Lung microvascular endothelial cell (primary cell): ENCODE measurements at places on chromosomes 1 and 21. TPM values are rescaled to one million over a fixed set of nuclear protein-coding genes. Genes with fewer than 3 reads are reported as not detected.

The SPATA46 gene
- not detected in 2 replicates for total RNA-seq

The CASQ1 gene
- not detected in 2 replicates for total RNA-seq

The PADI4 gene
- not detected in 2 replicates for total RNA-seq

The AK5 gene
- 20.9 and 21.2 TPM in 2 replicates for total RNA-seq

The TCP10L gene
- total RNA-seq = 0.20 and 0.44 TPM in 2 replicates

The HTR6 gene
- not detected in 2 replicates for total RNA-seq

The RAP1GAP gene
- under 0.01 TPM in 2 replicates for total RNA-seq

The NCMAP gene
- not detected in 2 replicates for total RNA-seq

- no peak for DNase-seq
Measured at GRCh38 chr1:184408580-184408979, 21.8 kb downstream of the C1orf21 start.

GRCh38 chr1:88523854-88524528 lies 160.1 kb upstream of the PKN2 start:
- DNase-seq = no peak

GRCh38 chr1:116842654-116843053 lies 67.1 kb upstream of the PTGFRN start:
- DNase-seq = peak; percentile 28

GRCh38 chr1:60133848-60134247 lies 60.3 kb upstream of the C1orf87 start:
- peak; percentile 27 for DNase-seq

GRCh38 chr1:196960854-196961253 lies 16.5 kb upstream of the CFHR5 start:
- DNase-seq = no peak

GRCh38 chr1:30320581-30320890 lies 402.8 kb downstream of the MATN1 start:
- DNase-seq = no peak

GRCh38 chr1:177053648-177054047 lies 110.9 kb downstream of the ASTN1 start:
- no peak for DNase-seq

DNA sequence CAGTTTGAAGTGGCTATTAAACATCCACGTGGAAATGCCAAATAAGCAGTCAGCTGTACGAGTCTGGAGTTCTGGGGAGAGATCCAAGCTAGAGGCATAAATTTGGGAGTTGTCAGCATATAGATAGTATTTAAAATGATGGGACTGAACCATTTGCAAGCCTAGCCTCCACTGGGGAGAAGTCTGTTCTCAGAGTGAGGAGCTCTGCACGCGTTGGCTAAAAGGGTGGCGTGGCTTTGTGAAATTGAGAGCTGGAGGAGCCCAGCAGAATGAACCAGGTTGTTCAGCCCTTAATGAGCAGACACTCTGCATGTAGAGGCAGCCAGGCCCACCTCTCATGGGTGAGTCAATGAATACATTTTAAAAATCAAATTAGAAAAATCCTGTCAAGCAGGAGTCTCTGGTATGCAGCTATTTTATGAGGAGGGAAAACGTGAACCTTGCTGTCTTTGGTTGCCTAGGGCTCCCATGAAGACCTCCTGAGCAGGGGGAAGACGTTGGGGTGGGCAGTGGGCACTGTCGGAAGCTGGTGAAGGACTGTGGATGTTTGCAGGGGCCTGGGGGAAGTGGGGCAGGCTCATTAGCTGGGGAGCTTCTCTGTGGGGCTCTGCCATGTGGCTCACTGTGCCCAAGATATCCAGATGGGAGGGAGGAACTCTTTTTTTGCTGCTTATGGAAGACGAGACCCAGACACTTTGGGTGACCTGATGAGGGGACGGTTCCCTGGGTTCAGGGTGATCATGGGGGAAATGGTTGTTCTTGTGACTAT lies 18.8 kb downstream of the TMCC2 start:
- DNase-seq = no peak

DNA sequence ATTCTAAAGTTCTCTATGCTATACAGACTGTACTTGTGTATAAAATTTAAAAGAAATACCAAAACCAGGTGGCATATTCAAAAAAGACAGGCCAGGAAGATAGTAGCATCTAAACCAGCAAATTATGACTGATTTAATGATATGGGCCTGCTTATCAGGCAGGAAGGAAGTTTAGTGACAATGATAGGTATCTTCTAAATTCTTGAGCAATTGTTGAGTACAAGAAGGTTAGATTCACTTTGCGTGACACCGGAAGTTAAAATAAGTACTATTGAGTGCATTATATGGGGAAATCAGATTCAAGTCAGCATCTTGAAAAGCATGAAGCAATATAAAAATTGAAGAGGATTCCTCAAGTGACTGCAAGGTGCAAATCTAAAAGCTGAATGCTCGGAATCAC lies 186.8 kb upstream of the RGS18 start:
- DNase-seq = no peak

GRCh38 chr1:237736372-237737029 lies 154.2 kb downstream of the ZP4 start:
- DNase-seq = no peak

- no peak for DNase-seq
Measured at GRCh38 chr1:216562383-216562782, 139.1 kb upstream of the USH2A start.

DNA sequence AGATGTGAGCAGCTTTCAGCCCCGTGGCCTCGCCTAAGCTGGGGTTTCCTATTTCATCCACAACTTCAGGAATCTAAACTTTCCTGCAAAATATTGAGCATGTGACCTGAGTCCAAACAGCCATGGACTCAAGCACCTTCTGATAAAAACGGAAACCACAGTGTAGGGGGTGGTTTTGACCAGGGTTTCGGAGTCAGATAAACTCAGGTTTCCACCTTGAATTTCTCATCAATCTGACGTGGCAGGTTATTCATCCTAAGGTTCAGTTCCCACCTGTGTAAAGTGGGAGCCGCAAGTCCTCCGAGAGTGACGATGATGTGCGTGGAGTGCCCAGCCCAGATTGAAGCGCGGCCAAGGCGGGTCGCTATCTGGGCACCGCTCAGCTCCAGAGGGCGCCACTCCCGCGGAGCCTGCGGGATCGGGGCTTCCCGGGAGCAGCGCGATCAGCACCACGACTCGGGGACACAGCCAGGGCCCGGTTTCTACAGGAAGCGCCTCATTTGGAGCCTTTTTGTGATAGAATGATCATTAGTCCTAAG lies 871 bp upstream of the ETS2 start:
- peak; percentile 70 for DNase-seq

GRCh38 chr1:117096951-117097408 lies 24.6 kb downstream of the TRIM45 start:
- DNase-seq = no peak

- peak; percentile 47 for DNase-seq
Measured at GRCh38 chr1:160070243-160071163, 543 bp upstream of the KCNJ10 start.

DNA sequence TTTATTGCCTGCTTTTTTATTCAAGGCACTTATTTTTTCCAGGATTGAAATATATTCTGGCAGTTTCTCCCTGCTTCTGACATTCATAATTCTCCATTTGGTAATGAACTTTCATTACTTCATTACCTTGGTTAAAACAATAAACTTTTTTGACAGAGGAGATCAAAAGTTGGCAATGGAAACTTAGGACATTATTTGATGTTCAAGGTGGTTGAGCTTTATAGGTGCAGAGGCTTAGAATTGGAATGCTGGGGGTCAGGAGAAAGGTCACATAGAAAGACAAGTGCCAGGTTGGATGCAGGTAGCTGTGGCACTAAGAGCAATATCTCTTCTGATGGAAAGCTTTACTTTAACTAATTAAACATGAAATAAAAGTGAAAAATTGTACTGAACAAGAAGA lies 152.4 kb downstream of the SPATA46 start:
- DNase-seq = no peak

DNA sequence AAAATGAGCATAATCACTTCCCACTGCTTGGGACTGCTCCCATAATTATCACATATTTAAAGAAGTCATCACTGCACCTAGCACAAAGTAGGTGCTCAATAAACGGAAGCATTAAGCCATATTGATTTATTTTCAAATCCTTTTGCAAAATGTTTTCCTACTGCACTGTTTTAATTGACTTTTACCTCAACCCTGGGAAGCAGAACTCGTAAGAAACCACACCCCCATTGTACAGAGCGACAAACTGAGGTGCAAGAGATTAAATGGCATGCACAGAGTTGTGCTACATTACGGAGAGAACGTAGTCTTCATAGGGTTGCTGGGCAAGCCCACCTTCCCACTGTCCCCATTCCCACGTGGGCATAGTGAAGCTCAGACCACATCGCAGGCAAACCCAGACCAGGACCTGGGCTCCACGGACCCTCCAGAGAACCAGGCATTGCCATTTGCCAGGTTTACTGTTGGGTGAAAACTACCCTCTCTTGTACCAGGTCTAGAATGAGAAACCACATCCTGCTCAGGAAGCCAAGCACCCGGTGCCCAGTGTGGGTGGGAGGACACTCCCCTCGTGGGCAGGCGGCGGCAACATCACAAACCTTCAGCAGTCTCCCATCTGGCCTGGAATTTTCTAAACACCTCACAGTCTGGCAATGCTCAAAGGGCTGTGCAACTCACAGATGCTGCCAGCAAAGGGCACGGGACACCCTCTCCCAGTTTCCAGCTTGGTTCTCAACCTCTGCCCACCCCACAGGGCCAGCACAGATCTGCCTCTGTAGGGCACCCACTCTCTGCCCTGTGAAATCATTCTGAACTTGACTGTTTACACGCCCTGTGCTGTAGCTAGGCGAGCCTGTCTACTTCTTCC lies 8.2 kb downstream of the IFFO2 start:
- no peak for DNase-seq

DNA sequence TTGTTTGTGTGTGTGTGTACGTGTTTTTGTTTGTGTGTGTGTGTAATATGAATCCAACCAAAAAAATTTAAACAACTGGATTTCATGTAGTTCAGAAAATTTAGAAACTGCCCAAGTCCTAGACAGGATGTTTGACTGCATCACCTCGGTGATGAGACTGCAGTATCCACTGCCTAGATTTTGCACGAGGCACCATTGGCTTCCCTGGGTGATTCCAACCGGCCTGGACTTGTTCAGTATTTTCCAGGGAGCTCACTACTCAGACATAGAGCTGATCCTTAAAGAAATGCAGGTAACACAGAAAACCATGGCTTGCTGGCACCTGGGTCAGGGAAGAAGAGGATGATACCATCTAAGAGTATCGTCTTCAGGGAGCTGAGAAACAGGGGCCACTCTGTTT lies 18.2 kb upstream of the KCNK2 start:
- no peak for DNase-seq

GRCh38 chr1:43039228-43040055 lies 80.8 kb upstream of the SLC2A1 start:
- no peak for DNase-seq

- no peak for DNase-seq
Measured at GRCh38 chr1:69929308-69930057, 275.9 kb downstream of the LRRC40 start.

DNA sequence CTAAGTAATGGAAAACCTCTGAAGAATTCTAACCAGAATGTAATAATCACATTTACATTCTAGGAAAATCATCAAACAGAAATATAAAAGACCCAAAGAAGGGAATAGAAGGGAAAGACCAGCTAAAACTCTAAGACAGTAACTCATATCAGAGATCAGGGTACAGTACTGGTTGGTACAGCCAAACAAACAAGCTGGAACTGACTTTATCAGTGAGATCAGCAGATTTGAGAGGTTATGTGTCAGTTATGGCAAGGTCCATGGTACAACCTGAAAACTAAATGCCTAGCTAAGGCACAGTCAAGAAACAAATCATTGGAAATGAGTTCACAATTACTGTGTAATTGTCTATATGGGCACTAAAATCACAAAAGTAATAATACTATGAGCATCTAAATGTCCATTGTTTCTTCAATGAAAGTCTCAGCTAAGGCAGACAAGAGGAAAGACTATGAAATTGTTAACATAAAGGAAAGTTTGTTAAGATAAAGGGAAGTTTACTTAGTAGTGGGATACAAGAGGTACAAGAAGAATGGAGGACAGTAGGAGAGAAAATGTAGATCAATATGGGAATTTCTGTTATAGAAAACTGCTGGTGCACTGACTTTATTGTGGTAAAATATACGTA lies 75.8 kb downstream of the TRIM33 start:
- no peak for DNase-seq

DNA sequence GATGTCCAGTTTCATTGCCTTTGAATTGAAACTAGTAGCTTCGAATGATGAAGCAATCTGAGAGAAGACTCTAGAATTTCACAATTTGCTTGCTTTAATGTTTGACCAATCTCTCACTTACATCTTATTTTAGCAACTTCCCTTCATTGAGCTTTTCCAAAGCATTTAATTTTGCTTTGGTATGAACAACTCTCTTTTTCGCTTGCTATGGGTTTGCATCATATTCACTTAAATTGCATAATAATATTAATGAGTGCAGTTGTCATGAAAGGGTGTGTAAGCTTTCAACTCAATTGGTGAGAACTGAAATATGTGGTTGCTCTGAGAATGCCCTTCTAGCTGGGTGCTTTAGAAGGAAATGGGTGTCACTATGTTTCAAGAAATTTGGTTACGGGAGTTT lies 309.2 kb downstream of the HLX start:
- no peak for DNase-seq
